ENCODE measurements at places on chromosomes 1 and 21.
A peak's percentile ranks its signal among the peaks of the same experiment; 100 is the strongest.

DNA sequence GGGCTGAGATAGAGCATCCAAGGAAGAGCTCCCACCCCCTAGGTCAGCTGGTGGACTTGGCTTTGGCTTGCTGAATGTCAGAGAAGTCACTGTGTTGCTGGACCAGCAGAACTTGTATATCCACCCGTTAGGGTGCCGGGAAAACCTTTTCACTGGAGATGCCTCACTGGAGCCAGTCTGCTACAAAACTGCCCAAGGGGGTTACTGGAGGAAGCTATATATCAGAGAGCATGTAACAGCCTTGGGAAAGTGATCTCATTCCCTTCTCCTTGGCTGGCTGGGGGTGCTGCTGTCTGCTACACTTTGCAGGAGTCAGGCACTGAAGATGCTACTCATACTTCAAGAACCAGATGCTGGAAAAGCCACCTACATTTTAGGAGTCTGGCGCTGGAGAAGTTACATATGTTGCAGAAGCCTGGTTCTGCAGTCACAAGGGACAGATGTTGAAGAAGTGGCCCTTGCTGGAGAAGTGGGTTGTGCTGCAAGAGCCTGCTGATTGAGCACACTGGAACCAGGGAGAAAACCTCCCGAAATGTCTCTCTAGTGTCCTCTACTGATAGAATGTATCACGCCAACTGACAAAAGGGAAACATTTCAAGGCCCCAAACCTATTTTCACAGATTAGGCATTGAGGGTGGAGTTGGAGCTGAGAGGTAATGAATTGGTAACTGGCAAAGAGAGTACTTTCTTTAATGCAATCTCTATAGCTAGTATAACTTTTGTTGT, 250.6 kb downstream of the SPATA17 start:
- DNase-seq, result no peak

DNA sequence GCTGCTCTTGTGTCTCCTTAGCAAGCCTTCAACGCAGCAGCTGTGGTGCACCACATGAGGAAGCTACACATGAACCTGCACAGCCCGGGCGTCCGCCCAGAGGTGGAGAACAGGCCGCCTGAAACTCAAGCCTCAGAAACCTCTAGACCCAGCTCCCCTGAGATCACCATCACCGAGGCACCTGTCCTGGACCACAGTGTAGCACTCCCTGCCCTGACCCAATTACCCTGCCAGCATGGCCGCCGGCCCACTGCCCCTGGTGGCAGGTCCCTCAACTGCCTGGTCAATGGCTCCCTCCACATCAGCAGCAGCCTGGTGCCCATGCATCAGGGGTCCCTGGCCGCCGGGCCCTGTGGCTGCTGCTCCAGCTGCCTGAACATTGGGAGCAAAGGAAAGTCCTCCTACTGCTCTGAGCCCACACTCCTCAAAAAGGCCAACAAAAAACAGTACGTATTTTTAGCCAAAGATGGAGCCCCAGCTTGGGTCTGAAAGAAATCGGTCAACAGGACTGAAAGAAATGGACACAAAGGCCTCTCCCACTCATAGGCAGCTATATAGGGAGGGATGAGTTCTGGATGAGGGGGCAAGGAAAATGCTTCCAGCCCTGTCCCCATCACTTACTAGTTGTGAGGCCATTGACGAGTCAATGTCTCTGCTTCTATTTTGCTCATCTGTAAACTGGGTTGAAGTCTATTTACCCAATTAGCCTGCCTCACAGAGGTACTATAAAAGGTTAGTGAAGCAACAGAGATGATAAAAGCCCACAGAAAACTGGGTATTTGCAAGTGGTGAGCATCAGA, 28.5 kb downstream of the CAMK1G start:
- peak; percentile 49 for DNase-seq

DNA sequence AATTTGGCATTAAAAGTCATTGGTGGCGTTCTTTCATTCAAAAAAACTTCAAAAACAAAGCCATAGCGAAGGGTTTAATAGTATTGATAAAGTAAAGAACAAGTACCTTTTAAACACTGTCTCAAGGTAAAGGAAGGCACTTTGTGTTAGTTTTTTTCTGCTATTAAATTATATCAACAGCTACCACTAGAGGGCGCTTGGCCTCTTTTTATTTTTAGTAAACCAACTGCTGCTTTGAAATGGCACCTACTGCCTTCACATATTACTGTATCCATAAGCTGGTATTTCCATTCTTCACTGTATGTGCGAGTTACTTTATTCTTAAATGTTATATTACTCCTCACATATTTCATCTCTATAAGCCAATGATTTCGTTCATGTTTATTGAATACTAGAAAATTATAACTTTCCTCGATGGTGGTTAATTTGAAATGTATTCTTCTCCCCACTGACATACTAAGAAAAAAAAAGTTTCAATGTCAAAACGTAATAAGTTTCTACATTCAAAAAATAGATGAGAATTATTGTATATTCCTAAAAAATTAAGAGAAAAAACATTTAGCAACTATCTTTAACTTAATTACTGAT, 125.7 kb upstream of the CXADR start:
- peak; percentile 54 for DNase-seq

GRCh38 chr1:12407050-12407961, 177.5 kb downstream of the VPS13D start:
- DNase-seq, result no peak

DNA sequence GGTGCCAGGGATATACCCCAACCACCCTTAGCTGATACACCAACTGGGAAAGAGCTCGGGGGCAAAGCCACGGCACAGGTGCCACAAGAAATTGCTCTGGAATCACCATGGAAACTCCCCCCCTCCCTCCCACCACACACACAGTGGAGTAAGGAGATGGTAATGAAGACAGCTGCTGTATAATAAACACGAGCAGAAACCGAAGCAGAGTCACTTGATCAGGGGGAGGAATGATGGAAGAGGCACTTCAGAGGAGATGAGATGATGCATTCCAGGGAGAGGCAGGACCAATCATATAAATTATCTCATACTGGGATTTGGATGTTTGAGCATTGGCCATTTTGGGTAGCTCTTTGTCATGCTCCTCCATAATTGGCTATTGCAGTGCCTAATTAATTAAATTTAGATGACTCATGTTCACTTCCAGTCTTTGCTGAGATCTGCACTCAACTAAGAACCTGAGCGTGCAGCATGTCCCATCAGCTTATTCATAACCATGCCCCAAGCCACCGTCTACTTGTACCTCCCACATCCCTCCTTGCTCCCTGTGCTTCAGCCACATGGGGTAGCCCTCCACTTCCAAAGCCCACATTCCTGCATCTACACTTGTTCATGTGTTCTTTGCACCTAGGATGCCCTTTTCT, 189.5 kb downstream of the ZSCAN20 start:
- no peak for DNase-seq

GRCh38 chr1:69842326-69842725, 274.6 kb downstream of the LRRC7 start:
- no peak for DNase-seq

- DNase-seq, result peak; percentile 98
Observed at GRCh38 chr1:47710329-47711071, 272.7 kb downstream of the FOXD2 start.

- DNase-seq, result no peak
Observed at GRCh38 chr1:111596499-111596898, 23.1 kb upstream of the RAP1A start.

- no peak for DNase-seq
Observed at GRCh38 chr21:45858180-45858579, 123.4 kb upstream of the COL6A1 start.

All from iPS-NIHi11 (cell line).